ENCODE measurements at places on chromosomes 11 and 22.

- no peaks in the 10 kb centered on the region for H3K36me3 ChIP-seq
- H3K4me3 ChIP-seq: no peak overlapping the region
- no peaks in the 10 kb centered on the region for H3K27me3 ChIP-seq
- H3K27ac ChIP-seq: no peak overlapping the region
- peaks cover 8% of the 10 kb centered on the region for H3K4me1 ChIP-seq
These were observed 2.9 kb downstream of the TNFRSF13C start for GRCh38 chr22:41923595-41924276.

GRCh38 chr11:86660088-86660487 is 12.3 kb downstream of the ME3 start:
- no peaks in the 10 kb centered on the region for H3K27me3 ChIP-seq
- no peak for DNase-seq
- H3K27ac ChIP-seq: no peak overlapping the region
- H3K4me3 ChIP-seq: no peak overlapping the region

GRCh38 chr11:46315033-46315738 is 32.1 kb upstream of the DGKZ start:
- no peak overlapping the region for H3K27ac ChIP-seq
- no peaks in the 10 kb centered on the region for H3K4me1 ChIP-seq
- H3K27me3 ChIP-seq: no peaks in the 10 kb centered on the region
- no peak overlapping the region for H3K4me3 ChIP-seq
- no peaks in the 10 kb centered on the region for H3K36me3 ChIP-seq
- peak; percentile 70 for DNase-seq

DNA sequence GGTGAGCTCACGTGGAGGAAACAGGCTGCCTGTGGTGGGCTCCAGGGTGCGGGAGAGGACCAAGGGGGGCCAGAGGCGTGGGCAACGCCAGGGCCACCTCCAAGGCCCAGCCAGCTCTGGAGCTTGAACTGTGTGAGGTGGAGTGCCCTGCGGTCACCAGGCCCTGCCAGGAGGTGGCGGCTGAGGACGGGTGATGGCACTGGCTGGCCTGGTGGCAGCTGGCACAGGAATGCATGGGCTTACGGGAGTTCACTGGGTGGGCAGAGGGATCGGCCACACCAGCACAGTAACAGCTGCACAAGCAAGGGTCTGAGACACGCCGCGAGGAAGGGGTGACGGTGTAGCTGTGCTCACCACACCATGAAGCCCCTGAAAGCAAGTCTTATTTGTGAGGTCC is 15.8 kb downstream of the TOLLIP start:
- no peaks in the 10 kb centered on the region for H3K36me3 ChIP-seq
- no peaks in the 10 kb centered on the region for H3K27me3 ChIP-seq
- no peak overlapping the region for H3K4me3 ChIP-seq

DNA sequence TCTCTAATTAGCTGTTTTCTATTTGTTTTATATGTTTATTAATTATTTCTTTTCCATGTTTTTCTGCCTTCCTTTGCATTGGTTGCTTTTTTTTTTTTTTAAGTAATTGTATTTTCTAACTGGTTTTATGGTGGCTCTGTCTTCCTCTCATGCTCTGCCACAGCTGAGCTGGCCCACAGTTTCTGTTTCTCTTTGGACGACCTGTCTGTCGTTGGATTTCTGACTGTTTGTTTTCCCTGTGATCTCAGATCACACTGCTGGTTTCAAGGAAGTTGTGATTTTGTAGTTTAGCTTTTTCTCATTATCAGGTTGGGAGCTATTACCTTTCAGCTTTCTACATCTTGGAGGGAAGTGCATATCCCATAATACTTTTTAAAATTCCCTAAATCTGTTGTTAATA is 15.9 kb upstream of the OR6M1 start:
- H3K27ac ChIP-seq: no peak overlapping the region
- no peak for DNase-seq

DNA sequence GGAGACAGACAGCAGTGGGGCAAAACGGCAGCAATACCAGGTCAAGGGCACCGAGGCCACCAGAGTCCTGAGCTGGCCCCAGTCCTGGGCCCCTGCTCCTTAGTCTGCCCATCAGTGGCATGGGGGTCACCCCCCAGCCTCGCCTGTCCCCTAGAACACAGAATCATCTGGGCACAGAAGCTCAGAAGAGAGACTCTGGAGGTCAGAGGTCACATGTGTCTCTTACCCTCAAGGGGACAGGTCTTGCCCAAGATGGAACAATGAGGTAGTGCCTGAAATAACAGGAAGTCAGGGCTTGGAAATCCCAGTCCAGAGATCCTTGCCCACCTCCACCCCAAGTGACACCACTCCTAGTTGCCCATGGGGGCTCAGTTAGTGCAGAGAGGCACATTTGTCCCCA is 20.6 kb downstream of the PDE2A start:
- no peak overlapping the region for H3K4me3 ChIP-seq
- no peaks in the 10 kb centered on the region for H3K4me1 ChIP-seq
- DNase-seq: no peak
- no peak overlapping the region for H3K27ac ChIP-seq

GRCh38 chr11:128518493-128519207 is 68.7 kb downstream of the ETS1 start:
- no peaks in the 10 kb centered on the region for H3K27me3 ChIP-seq
- DNase-seq: no peak
- H3K36me3 ChIP-seq: no peaks in the 10 kb centered on the region
- peak overlapping the region; percentile 9 for H3K4me3 ChIP-seq

DNA sequence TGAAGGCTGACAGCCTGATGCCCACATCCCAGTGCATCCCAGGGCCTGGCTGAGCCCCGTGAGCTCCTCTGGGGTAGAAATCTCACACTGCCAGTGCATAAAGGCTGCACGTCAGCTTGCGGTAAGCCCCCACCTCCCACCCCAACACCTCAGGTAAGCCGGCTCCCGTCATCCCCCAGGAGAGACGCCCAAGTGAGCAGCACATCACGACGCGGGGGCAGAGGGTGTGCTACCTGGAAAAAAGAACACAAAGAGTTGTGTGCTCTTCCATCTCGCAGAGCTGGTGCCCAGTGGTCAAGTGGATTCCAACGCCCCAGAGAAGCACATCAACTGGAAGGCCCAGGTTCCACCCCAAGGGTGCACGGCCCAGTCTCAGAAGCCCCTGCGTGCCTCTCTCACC is 50.0 kb downstream of the IGSF9B start:
- no peaks in the 10 kb centered on the region for H3K4me1 ChIP-seq
- H3K27ac ChIP-seq: no peak overlapping the region
- H3K27me3 ChIP-seq: no peaks in the 10 kb centered on the region
- DNase-seq: no peak
- no peak overlapping the region for H3K4me3 ChIP-seq
- H3K36me3 ChIP-seq: no peaks in the 10 kb centered on the region

Measured in ovary (tissue), 10 donors.